ENCODE measurements at places on chromosomes 16 and 17.

- DNase-seq: no peak
These were observed 3.9 kb downstream of the SPNS2 start for GRCh38 chr17:4502466-4503154.

GRCh38 chr16:62225675-62226074 lies 189.4 kb upstream of the CDH8 start:
- DNase-seq: peak; percentile 42

DNA sequence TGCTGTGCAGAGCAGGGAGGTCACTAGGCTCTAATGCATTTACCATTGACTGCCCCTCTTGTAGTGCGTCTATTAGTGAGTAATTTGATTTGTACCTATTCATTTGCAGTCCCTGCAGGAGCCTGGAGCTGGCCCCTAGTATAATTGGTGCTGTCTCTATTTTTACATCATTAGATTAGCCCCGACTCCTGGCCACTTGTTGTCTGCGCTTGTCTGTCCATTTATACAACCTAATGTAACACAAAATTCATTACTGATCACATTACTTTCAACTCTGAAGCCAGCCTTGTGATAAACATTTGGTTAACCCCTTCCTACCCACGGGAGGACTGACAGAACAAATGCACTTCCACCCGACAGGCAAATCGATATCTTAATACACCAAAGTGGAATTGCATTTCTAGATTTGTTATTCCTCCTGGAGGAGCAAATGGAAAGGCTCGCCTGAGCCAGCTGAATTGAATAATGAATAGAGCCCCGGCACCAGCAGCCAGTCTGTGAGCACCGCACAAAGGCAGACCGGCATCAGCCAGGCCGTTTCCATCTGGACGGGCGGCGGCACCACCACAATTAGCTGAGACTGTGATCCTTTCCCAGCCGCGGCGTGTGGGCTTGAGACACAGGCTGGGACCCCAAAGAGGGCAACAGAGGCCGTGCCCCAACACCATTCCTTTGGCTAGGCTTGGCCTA lies 18.7 kb upstream of the TBX2 start:
- DNase-seq: no peak

DNA sequence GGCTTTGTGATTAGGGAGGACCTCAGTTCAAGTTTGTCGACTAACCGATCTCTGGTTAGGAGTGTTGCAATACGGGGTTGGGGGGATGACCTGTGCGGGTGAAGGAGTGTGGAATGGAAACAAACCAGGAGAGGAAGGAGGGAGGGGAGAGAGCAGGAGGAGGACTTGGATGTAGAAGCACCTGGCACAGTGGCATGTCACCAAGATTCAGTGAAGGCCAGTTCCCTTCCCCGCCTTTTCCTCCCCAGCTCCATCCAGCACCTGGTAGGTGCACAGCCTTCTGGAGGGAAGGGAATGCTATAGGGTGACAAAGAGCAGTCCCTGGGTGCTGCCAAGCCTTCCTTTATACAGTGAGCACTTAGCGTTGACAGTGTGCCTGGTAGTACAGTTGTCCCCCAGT lies 107.4 kb upstream of the CRHR1 start:
- DNase-seq: no peak

- DNase-seq: no peak
These were observed 201.1 kb upstream of the MAF start for GRCh38 chr16:79801646-79802045.

- DNase-seq: no peak
These were observed 112.4 kb upstream of the IRX3 start for GRCh38 chr16:54398986-54399385.

DNA sequence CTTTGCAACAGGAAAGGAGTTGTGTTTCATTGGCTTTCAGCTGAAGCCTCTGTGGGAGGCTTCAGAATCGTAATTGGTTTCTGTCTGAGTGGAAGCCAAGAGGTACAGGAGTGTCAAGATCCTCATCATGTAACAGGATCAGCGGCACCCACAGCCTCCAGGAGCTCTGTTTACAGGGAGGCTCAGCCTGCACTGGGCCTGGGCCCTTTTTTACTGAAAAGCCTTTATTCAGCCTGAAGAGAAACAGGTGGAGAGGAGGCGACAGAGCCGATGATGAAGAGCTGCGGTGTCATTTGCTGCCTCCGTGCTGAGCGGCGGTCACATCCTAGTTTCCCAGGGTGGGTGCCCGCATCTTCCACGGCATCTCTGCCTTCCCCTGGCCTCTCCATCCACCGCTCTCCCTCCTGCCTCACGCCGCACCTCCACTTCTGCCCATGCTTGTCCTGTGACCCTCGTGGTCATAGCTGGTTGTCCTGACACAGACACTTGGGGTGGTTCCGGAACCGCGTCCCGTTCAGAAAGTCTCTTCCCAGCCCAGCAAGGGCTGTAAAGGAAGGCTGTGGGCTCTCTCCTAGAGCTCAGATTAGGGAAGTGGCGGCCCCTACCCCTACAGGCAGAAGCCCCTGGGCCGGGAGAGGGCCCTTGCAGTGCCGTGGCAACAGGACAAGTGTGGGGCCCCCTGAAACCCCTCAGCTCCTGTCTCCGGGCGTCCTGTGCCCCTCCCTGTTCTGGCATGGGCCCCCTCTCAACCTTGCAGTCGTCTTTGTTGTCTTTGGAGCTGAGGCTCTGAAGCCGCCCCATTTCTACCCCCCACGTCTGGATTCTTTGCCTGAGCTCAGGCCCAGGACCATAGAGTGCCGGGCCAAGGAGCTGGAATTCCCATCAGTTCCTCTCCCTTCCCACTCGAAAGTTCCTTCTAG lies 53.9 kb upstream of the CHMP6 start:
- DNase-seq: no peak

GRCh38 chr17:49218941-49219913 lies 8.7 kb downstream of the ABI3 start:
- DNase-seq: no peak

GRCh38 chr16:352547-353403 lies at the start of gene AXIN1:
Gene AXIN1 (minus strand): TSS chr16:352723. CDS start chr16:347025, 5,698 bp downstream.
- peak; percentile 88 for DNase-seq

GRCh38 chr16:5560084-5560483 lies 462.5 kb upstream of the EEF2KMT start:
- no peak for DNase-seq

GRCh38 chr17:47707884-47708283 lies 13.9 kb downstream of the TBKBP1 start:
- no peak for DNase-seq

DNA sequence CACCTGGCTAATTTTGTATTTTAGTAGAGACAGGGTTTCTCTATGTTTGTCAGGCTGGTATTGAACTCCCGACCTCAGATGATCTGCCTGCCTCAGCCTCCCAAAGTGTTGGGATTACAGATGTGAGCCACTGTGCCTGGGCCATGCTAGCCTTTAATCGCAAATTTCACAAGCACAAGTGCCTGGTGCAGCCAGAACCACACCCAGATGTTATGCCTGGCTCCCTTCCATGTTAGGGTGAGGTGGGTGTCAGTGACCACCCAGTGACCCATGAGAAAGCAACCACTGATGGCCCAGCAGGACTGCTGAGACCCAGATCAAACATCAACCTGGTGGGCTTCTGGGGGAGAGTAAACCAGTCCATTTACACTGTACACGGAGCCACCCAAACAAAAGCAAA lies 241.9 kb downstream of the CDH11 start:
- DNase-seq: no peak

All from NCI-H446 treated with DMSO at 0.1 percent for 48 hours (cell line).